Natural killer cell treated with Interleukin-12 subunit alpha and Interleukin-12 subunit beta and Interleukin-15 and Interleukin-18, amount 100 ng/mL, for 72 hours (primary cell): ENCODE measurements at places on chromosomes 7 and 10.
A peak's percentile ranks its signal among the peaks of the same experiment; 100 is the strongest.

GRCh38 chr10:69088801-69089501 lies 1.0 kb downstream of the SRGN start:
- DNase-seq: no peak

GRCh38 chr10:15879058-15879457 lies 18.8 kb upstream of the MINDY3 start:
- DNase-seq: no peak

DNA sequence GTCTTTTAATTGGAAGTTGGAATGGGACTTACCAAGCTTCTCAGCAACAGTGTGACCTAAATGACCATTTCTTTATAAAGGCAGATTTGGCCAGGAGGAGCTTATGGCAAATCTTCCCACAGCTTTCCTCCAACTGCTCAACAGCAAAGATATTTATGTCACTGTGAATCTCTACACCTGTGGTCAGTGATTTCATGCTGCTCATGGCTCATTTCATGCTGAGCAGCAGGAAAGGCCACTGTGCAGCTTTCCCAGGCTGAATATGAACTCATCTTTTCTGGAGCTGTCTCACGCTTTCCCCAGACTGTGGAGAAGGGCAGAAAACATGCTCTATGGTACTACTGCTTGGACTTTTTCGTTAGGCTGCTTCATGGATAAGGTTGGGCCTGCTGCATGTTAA lies 29.8 kb downstream of the CALCR start:
- DNase-seq: no peak

- no peak for DNase-seq
These were observed 56.8 kb downstream of the CDK1 start for GRCh38 chr10:60835049-60835448.

GRCh38 chr10:129055986-129056385 lies 411.1 kb upstream of the MGMT start:
- DNase-seq: no peak

DNA sequence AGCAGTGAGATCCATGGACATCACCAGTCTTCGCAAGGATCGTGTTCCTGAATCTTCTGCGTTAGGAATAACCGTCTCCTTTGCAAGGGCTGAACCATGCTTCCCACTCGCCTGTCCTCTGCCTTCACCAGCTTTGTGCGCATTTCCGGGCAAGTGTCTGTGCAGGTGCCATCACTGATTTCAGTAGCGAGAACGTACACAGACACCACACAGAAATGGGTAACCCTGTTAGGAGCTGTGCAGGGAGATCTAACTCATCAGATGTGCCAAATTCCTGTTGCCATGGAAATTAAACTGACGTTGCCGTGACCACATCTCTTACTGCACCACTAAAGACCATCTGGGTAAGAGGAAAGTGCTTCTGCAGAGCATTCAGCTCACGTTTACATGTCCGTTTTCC lies 146.3 kb downstream of the DIP2C start:
- DNase-seq: no peak

- peak; percentile 70 for DNase-seq
These were observed 212.8 kb downstream of the MAD1L1 start for GRCh38 chr7:2019711-2020511.
